Mesenteric fat pad (tissue), 1 donor: ENCODE measurements at places on chromosomes 3 and 15.

- peak; percentile 53 for DNase-seq
Observed at GRCh38 chr15:64942356-64942755, 30.7 kb downstream of the ANKDD1A start.

GRCh38 chr3:123613543-123613942 is 28.7 kb upstream of the HACD2 start:
- DNase-seq: no peak

DNA sequence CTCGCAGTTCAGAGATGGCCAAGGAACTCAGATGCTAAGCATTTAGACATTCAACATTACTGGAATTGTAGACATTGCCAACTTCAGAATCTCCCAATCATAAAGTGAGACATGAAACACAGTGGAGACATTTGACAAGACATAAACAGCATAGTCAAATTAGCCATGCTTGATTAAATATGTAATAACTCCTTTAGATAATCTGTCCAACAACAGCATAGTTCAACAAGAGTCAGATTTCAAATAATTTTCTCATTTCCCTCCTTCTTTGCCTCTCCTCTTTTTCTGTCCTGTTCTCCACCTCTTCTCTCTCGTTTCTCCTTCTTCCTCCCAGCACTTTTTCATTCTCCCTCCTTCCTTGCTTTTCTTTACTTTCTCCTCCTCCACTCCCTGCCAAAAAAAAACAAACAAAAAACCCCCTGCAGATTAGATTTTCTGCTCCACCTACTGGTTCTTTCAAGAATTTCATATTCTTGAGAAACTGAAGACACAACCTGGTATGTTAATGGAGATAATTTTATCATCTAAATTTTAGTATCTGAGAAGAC is 20.2 kb downstream of the CPOX start:
- no peak for DNase-seq

DNA sequence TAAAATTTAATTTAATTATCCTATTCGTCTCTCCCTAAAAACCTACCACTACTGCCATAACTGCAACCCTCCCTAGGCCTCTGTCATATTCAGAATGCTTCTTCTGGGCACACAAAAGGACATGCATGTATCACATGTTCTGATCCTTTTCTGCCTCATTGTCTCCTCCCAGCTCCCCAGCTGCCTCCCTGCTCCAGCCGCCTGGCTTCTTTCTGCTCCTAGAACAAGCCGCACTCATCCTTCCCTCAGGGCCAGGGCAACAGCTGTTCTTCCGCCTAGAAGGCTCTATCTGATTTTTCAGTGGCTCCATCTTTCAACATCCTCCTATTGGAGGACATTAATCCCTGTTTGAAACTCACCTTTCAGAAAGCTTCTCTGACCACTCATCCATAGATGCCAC is 38.6 kb downstream of the TMED3 start:
- DNase-seq: no peak

DNA sequence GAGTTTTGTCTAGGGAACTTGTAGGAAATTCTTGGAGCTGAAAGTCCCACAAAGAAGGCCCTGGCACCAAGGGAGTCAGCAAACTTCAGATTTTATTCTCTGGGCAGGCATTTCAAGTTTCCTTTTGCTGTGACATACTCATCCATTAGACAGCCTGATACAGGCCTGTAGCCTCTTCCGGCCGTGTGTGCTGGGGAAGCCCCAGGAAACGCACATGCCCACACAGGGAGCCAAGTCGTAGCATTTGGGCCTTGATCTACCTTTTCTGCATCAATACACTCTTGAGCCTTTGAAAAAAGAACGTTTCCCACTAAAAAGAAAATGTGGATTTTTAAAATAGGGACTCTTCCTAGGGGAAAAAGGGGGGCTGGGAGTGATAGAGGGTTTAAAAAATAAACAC is 15.0 kb downstream of the TIGIT start:
- DNase-seq: no peak

GRCh38 chr3:9951962-9952805 is at the start of gene PRRT3:
Gene PRRT3 (minus strand): TSS chr3:9952408. CDS start chr3:9950115, 2,293 bp downstream.
- DNase-seq: peak; percentile 89
